ENCODE measurements at places on chromosomes 11 and 22. TPM values are rescaled to one million over a fixed set of nuclear protein-coding genes. Genes with fewer than 3 reads are reported as not detected.

The IGLL1 gene
- not detected for total RNA-seq

DNA sequence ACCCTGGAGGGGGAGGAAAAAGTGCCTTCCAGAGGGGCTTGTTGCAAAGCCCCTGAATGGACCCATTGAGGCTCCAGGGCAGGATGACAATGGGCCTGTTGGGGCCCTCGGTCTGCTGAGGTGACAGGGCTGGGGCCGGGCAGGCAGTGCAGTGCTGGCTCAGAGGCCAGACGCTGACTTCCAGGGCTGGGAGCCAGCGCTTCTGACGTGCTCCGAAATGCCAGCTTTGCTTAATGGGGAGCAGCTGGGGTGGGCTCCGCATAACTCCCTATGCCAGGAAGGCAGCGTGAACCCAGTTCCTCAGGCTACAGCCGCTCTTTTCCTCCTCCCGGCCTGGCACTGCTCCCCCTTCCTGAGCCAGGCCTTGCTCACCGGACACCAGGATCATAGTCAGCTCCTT lies 17.7 kb downstream of the NAV2 start:
- H3K27ac ChIP-seq: no peak overlapping the region
- DNase-seq: no peak
- H3K36me3 ChIP-seq: no peaks in the 10 kb centered on the region
- no peak overlapping the region for H3K4me3 ChIP-seq

GRCh38 chr11:93700830-93701229 lies 39.3 kb downstream of the CEP295 start:
- no peaks in the 10 kb centered on the region for H3K4me1 ChIP-seq
- H3K27ac ChIP-seq: no peak overlapping the region
- DNase-seq: no peak
- H3K36me3 ChIP-seq: peaks cover 54% of the 10 kb centered on the region

GRCh38 chr11:12019866-12020416 lies 11.5 kb upstream of the DKK3 start:
- no peak overlapping the region for H3K4me3 ChIP-seq
- H3K27me3 ChIP-seq: no peaks in the 10 kb centered on the region
- H3K36me3 ChIP-seq: no peaks in the 10 kb centered on the region

DNA sequence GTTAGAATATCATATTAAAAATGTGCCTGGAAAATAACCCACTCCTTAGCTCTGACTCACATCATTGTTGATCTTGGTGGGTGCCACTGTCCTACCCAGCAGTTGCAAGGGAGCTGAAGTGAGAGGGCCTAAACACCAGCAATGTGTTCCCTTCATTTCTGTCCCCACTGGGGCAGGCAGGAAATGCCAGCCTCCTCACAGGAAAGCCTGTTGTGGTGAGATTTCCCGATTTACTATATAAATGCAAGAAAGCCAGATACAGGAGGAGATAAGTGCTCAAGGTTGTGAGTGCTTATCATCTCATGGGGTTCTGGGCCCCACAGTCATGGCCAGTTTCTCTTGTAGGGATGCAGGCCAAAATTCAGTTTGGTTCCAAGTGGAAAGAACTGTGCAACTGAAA lies 15.8 kb upstream of the FLI1 start:
- no peaks in the 10 kb centered on the region for H3K27me3 ChIP-seq
- no peak overlapping the region for H3K4me3 ChIP-seq
- H3K27ac ChIP-seq: no peak overlapping the region
- H3K4me1 ChIP-seq: no peaks in the 10 kb centered on the region
- no peak for DNase-seq

GRCh38 chr11:117983163-117983475 lies 3.1 kb upstream of the IL10RA start:
- no peak for DNase-seq
- H3K27me3 ChIP-seq: peaks cover 6% of the 10 kb centered on the region
- H3K36me3 ChIP-seq: no peaks in the 10 kb centered on the region
- H3K4me1 ChIP-seq: no peaks in the 10 kb centered on the region
- no peak overlapping the region for H3K27ac ChIP-seq

DNA sequence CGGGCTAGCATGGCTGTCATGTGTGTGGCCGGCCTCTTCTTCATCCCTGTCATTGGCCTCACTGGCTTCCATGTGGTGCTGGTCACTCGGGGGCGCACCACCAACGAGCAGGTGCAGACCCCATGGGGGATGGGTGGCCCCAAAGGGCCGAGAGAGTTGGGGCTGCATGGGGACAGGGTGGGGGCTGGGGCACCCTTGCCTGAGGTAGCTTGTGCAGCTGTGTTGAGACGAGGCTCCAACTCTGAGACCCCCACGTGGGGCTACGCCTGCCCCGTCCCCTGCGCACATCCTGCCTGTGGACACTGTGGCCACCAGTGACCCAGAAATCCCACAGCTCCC lies 8.5 kb downstream of the ZDHHC8 start:
- peaks cover 8% of the 10 kb centered on the region for H3K4me1 ChIP-seq
- H3K27ac ChIP-seq: no peak overlapping the region
- no peak overlapping the region for H3K4me3 ChIP-seq
- H3K36me3 ChIP-seq: peaks cover 5% of the 10 kb centered on the region
- DNase-seq: no peak
